ENCODE measurements at places on chromosomes 12 and 14. TPM values are rescaled to one million over a fixed set of nuclear protein-coding genes. Genes with fewer than 3 reads are reported as not detected.
A peak's percentile ranks its signal among the peaks of the same experiment; 100 is the strongest.

DNA sequence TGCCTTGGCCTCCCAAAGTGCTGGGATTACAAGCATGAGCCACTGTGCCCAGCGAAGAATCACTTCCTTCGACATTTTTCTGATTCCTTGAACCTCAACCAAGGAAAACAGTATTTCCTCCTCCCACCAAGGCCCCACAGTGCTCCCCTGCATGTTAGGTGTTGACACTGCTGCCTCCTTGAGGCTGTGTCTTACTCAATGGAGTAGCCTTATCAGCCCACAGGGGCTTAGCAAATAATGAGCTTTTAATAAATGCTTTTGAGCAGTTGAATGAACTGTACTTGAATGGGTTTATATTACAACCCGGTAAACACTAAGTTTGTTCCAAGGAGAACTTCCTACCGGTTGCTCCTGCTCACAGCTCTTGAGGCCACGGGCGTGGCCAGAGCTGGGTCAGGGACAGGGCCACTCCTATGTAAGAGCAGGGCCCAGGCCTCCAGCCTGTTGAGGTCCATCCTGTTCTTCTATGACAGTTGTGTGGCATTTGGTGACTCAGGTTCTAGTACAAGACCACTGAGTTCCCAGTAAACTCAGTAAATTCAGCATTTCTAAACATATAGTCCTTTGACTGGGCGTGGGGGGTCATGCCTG is 36.8 kb upstream of the TUBA1A start:
- peak; percentile 59 for DNase-seq

DNA sequence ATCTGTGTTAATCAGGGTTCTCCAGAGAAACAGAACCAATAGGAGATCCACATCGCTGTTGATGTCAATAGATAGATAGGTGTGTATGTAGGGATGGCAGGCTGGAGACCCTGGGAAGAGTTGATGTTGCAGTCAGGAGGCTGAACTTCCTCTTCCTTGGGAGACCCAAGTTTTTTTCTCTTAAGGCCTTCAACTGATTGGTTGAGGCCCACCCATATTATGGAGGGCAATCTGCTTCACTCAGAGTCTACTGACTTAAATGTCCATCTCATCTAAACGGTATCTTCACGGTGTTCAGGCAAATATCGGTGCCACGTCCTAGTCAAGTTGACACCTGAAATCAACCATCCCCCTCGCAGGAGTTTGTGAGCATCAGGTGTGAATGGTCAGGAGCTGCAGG is 63.0 kb downstream of the ETV6 start:
- no peak for DNase-seq

DNA sequence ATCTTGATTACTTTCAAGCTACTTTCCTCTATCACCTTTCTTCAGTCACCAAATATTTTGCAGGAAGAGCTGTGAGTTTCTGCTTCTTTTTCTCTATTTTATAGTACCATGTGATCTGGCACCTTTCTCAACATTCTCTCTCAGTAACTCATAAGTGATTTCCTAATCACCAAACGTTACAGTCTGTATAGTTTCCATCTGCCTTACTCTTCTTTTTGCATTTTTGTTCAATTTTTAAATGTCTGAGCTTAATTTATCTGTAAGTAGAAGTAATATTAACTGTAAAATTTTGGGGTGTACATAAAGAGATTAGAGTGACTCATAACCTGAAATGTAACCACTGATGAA is 422.1 kb upstream of the SYT1 start:
- peak; percentile 61 for DNase-seq

The MIPOL1 gene
- total RNA-seq, result 11.9 TPM

DNA sequence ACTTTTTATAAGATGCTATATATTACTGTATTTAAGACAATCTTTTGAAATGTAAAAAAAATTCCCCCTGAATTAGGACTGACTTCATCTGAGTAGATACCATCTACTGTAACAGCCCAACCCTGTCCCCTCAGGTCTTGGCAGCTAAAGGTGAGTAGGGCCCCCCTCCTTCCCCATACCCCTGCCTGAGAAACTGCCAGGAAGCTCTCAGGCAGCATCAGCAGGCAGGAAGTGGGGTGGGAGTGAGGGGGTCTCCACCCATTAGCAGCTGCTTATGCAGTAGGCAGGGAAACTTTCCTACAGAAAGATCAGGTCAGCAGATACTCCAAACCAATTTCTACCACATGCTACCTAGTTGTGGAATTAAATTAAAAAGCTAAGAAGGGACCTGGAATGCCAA is 62.5 kb downstream of the PAX9 start:
- no peak for DNase-seq

DNA sequence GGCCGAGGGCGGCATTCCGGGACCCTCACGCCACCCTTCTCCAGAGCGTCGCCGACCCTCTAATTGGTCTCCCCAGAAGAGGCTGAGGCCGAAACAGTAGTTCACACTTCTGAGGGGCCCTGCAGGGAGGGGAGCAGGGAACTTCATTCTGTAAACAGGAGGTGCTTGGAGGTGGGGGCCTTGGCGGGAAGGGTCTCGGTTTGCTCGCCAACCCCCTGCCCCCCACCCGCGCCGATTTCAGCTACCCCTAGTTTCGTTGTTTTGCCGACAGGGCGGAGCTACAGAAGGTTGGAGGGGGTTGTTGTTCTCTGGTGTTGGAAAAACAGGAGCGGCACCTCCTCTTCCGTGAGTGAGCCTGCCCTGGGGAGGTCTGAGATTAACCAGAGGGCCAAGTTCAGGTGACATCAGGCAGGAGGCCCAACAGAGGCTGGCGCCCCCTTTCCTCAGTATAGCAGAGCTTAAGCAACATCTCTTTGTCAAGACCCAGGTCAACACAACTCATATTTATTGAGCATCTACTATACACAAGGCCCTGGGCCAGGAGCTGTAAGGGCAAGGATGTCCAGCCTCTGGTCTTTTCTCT is 682 bp downstream of the ERBB3 start:
- DNase-seq, result no peak

DNA sequence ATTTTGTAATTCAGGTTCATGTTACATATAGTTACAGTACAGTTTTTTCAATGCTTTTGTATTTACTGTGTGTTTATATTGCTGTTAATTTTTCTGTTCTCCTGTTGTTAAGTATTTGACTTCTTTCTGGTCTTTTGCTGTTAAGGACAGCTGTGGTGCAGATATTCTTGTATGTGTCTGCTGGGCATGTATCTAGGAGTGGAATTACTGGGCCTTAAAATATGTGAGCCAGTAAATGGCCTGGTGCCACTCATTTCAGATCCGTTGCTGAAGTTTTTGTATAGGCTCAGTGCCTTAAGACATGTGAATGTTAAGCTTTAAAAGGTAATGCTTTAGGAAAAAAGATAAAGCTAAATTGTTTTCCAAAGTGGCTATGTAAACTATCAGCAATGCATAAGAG is 87.3 kb downstream of the TTLL5 start:
- peak; percentile 27 for DNase-seq

The TAS2R30 gene
- 1.3 TPM for total RNA-seq

DNA sequence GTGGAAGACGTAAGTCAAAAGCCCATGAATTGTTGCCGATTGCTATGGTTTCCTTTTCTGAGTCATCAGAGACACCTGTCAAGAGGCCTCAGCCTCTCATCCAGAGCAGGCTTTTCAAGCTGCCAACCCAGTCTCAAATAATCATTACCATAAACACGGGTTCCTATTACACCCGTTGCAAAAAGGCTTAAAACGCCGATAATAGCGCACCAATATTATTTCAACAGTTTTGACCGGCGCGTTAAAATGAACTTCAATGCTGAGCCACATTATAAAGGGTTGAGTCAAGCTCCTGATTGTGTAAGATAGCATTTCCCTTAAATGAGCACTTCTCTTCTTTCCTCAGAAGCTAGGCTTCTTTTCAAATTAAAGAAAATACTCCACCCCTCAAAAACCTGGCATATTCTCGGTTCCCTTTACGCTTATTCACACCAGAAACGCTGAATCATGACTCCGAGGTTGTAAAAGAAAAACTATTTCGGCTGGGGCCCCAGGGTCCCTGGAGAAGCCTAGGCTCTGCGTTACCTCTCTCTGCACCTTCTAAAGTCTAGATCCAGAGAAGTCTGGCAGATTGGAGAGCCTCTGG is 1.4 kb downstream of the TMTC1 start:
- DNase-seq, result peak; percentile 77

DNA sequence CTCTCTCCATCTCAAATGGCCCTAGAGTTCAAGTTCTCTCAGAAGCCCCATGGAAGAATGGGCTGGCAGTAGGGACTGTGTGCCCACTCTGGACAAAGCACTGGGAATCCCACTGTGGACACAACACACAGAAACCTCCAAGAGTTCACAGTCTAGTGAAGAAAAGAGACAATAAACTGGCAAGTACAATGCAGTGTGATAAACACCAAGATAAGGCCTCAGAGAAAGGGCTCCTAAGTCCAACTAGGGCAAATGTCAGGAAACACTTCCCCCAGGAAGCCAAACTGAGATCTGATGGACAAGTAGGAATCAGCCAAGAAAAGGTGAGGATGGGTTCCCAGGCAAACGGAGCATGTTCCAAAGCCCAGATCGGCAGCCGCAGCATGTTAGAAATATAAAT is 5.4 kb downstream of the VSIG10 start:
- no peak for DNase-seq

The CLEC1B gene
- not detected for total RNA-seq

DNA sequence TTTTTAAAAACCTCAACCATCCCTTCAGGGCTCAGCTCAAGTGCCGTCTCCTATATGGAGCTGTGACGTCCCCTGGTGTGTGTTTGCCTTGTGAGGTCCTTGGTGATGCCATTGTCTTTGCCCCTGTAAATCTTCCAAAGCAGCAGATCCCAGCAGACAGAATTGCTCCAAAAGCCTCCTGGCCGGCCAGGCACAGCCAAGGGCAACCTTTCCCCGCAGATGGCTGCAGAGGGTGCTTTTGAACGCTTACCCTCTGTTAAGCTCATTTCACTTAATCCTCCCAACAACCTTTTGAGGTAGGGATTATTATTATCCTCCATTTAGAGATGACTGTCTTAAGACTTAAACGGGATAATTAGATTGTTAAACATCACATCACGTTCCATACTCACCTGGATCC is 51.4 kb downstream of the RFX4 start:
- DNase-seq, result no peak
